BJ (cell line): ENCODE measurements at places on chromosomes 6 and 20.

GRCh38 chr6:145076115-145076841 lies 659.0 kb downstream of the EPM2A start:
- DNase-seq, result no peak

GRCh38 chr6:13234130-13234529 lies 94.2 kb downstream of the TBC1D7 start:
- peak; percentile 85 for DNase-seq

DNA sequence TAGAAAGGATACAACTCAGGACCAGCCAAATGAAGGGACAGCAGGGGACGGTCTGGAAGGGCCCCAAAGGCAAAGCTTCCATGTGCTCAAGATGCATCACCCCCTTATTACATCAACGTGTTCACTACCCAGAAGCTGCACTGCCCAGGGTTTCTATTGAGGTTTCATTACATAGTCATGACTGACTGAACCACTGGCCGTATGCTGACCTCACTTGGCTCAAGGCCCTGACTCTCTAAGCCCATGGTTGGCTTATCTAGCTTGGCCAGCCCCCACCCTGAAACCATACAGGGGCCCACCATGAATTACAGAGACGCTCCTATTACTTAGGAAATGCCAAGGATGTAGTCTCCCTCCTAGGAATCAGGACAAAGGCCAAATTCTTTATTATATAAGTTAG lies 179.4 kb downstream of the FOXC1 start:
- no peak for DNase-seq

DNA sequence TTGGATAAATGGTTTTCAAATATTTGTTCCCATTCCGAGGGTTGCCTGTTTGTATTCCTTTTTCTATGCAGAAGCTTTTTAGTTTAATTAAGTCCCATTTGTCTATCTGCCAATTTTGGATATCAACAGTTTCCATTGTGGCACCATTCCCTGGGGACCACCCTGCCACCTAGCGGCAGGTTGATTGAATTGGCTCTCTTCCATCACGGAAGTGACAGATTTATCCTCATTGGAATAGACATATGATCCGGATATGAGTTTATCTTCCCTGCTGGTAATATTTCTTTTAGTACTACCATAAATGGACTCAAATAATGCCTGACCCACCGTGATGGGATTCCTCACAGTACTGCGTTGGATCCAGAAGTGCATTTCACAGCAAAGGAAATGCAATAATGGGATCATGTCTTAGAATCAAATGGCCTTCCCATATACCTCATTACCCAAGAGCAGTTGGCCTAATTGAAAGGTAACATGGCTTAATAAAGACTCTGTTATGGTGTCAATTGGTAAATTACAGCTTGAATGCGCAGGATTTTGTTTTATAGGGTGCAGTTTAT lies 327.0 kb downstream of the BMP2 start:
- DNase-seq, result no peak

DNA sequence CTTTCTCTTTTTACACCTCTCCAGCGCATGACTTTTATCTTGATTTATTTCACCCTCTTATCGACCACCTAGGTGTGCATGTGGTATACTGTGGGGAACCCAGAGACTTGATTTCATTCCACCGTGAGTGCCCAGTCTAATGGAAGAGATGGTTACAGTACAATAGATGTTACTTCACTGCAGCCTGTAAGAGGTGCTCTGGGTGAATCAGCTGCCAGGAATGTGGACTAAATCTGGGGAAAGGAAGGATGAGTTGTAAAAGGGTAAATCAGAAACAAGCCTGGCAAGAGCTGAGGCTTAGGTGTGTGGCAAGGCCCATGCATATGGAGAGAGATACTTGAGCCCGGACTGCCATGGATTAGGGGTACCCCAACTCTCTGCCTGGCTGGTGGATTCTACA lies 7.4 kb downstream of the STK35 start:
- DNase-seq, result no peak

DNA sequence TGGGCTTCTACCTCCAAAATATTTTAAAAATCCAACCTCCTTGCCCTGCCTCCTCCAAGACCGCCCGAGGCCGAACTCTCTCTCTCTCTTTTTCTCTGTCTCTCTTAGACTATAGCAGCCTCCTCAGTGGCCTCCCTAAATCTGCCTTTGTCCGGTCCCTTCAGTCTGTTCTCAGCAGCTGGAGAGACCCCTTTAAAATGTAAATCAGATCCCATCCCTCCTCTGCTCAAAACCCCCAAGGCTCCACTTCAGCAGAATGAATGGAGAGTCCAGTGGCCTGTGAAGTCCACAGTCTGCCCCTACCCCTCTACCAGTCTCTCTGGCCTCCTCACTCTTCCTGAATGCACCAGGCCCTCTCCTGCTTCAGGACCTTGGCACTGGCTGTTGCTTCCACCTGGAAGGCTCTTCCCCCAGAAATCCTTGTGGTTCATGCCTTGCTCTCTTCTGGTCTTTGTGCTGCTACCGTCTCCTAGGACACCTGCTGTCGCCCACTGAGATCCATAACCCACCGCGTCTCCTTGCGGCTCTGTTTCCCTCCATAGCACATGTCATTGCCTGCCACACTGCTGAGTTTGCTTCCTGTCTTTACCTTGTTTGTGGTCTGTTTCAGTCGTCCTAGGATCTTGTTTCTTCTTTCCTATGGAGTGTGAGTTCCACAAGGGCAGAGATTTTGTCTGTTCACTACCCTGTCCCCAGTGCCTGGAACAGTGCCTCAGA lies 6.0 kb downstream of the MLN start:
- DNase-seq, result no peak

GRCh38 chr6:151015101-151015700 lies 149.7 kb downstream of the MTHFD1L start:
- no peak for DNase-seq

- DNase-seq, result no peak
Measured at GRCh38 chr20:58092871-58093270, 135.6 kb downstream of the ANKRD60 start.

- no peak for DNase-seq
Measured at GRCh38 chr6:3284436-3284876, 25.7 kb downstream of the PSMG4 start.

- DNase-seq, result no peak
Measured at GRCh38 chr20:6100246-6100645, 22.6 kb downstream of the FERMT1 start.

DNA sequence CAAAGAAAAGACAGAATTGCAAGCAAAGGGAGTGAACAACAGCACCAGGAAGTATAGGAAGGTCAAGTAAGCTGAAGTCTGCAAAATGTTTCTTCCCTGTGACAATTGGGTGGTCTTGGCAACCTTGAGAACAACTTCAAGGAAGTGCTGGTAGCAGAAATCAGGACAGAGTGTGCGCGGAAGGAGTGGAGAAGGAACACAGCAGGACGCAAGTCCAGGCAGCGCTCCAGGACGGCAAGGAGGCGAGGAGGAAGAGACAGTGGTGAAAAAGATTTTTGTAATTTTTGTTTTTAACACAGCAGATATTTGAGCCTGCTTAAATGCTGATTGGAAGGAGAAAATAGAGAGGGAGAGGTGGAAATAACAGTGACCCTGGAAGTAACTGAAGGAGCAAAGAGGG lies 141.7 kb downstream of the F13A1 start:
- DNase-seq, result no peak

DNA sequence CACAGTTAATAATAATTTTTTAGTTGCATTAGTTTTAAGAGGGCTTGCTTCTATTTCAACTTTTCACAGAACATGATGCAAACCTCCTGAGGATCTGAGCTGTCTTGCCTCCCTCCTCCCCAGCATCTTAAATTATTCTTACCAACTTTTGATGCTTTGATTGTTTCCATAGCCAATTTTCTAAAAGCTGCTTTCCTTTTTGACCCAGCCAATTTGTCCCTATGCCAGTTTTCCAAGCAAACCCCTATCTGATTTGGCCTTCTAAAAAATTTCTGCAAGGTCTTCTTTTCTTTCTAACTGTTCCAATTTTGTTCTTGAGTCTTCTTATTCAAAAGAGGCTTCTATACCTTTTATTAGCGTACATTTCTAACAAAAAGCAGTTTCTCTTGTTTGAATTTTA lies 26.5 kb upstream of the SNAP25 start:
- no peak for DNase-seq

DNA sequence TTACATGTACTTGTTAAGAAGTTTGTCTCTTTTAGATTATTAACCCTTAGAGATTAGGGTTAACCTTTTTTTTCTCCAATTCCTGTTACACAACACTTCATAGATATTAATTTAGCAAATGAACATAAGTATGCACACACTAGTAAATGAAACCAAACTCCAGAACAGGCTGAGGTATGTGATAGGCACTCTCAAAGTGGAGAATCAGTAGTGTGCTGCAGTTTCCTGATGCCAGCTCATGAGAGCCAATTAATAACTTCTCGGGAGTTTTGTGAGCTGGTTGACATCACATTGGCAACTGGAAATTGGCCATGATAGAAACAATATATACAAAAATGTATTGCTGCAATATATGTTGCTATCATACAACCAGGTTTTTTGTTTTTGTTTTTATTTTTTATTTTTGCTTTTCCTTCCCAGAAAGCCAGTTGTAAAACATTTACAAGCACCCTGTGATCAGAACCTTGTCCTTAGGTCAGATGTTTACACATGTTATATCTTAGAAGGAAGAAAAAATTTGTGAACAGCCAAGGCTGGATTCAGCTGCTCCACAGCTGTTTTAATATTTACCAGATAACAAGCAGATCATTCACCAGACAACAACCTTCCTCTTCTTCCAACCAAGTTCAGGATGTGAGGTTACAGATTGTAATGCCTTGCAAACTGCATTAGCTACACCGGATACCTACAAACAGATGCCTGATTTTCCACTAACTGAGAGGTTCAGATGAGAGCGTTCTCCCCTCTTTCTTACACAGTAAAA lies 42.4 kb upstream of the ECHDC1 start:
- DNase-seq, result no peak

- DNase-seq, result no peak
Measured at GRCh38 chr6:155544677-155545076, 89.0 kb upstream of the NOX3 start.

DNA sequence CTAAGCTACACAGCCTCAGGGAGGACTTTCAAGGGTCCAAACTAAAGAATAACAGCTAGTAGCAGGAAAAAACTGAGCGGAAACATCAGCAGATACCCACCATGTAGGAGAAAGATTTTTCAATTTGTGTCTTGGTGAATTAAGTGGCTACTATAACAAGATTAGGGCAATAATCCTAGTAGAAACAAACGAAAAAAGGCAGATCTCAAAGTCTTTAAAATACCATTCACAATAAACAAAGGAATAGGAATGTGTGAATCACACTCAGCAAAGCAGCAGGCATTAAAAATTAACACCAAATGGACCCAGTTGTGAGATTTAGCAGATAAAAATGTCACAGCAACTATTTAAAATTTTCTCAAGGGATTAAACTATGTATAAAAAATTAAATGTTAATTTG lies 761.2 kb downstream of the TENT5A start:
- DNase-seq, result no peak

DNA sequence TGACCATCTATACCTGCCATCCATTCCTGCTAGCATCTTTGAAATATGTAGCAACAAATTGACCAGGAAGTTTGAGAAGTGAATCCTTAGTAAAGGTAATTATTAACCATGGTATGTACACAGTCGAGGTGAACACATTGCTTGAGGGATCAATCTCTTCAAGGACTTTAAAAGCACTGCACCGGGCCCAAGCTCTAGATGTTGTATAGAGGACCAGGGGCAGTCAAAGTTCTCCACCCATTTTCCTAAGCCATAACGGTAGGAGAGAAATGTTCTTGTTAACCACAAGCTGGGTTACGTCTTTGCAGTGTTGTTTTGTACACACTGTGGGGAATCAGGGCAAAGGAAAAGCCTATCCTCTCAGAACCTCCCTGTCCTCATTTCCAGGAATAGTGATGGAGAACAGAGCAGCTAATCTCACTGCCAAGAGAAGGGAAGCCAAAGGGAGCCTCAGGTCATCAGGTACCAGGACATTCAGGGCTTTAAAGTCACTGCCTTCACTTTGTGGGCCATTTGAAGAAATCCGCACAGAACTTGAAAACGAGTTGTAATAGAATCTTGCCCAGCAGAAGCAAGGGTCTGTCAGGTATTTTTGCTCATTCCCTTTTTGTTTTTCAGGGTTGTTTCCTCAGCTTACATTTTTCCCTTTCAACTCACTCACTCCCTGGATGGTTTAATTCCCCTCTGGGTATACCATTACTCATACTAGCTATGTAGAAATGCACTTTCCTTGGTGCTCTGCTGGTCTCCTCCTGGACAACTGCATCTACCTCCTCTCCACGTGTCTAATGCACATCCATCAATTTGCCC lies 5.3 kb upstream of the PM20D2 start:
- DNase-seq, result no peak

DNA sequence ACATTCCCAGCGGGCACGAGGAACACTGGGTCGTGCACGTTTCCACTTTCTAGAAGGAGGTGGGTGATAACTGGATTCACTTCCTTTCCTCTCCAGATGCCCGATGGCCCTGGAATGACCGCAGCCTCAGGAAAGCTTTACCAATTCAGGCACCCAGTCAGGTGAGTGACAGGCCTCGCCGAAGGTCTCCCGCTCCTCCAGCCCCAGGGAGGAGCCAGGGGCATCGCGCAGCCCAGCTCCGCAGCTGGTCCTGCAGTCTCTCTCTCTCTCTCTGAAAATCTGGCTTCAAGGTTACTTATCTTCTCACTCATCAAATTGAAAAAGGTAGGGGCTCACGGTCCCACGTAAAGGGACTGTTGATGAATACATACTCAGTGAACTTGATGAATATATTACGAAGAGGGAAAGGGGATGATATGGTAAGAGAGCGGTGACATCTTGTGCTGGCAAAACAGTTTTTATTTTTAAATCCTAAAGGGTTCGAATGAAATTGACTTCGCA lies 891 bp downstream of the RIPPLY2 start:
- DNase-seq, result no peak

- DNase-seq, result no peak
Measured at GRCh38 chr6:10520468-10520867, 683 bp upstream of the GCNT2 start.

DNA sequence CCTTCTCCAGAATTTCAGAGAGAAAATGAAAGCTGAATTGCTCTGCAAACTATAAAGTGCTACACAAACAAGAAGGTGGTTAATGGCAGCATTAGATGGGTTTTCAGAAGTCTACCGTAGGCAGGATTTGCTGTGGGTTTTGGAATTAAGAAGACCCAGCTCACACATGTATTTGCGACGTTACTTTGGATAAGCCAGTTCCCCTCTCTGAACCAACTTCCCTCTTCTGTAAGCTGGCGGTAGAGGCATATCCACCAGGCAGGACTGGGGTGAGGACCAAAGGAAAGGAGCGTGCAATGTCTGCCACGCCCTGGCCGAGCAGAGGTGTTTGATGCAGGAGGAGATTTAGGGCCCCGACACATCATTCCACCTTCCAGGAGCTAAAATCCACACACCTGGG lies 6.9 kb downstream of the RSPO4 start:
- DNase-seq, result no peak

- no peak for DNase-seq
Measured at GRCh38 chr20:46602429-46602828, 48.8 kb downstream of the SLC13A3 start.
